ENCODE measurements at places on chromosomes 3 and 15.

- DNase-seq = no peak
These were observed 53.9 kb downstream of the CRTC3 start for GRCh38 chr15:90583471-90584252.

GRCh38 chr15:72856549-72857040, 73.0 kb upstream of the ADPGK start:
- no peak for DNase-seq

GRCh38 chr15:68992696-68993095, 21.8 kb upstream of the NOX5 start:
- DNase-seq = no peak

GRCh38 chr3:72380193-72380592, 468.1 kb downstream of the SHQ1 start:
- DNase-seq = no peak

DNA sequence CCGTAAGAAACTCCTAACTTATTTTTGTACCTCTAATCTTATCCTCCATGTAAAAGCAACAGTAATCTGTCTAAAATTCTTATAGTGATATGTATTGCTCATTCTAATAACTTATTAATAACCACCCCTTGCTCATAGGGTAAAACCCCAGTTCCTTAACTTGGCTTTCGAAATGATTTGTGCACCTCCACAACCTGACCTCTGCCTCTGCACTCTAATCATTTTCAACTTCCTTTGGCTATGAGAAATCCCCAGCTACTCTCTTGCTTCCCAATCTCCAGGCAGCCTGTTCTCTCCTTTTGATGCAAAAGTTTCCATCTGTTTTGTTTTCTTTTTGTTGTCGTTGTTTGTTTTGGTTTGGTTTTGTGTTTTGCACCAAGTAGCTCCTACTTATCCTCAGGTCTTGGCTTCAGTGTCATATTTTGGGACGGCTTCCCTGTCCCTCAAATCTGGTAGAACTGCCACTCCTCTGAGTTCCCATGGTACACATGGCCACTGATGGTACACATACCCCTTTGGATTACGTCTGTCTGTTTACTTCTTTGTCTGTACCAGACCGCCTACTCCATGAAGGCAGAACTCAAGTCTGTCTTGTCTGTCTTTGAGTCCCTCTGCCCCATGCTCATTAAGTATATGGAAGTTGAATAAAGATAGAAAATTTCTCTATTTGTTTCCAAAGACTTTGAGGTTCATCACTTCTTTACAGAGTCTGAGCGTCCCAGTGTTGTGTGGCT, 105.6 kb upstream of the TGFBR2 start:
- no peak for DNase-seq

- DNase-seq = no peak
These were observed 228.4 kb downstream of the TLE3 start for GRCh38 chr15:69869291-69869690.

- DNase-seq = no peak
These were observed 351.0 kb downstream of the FEZF2 start for GRCh38 chr3:62022312-62022711.

DNA sequence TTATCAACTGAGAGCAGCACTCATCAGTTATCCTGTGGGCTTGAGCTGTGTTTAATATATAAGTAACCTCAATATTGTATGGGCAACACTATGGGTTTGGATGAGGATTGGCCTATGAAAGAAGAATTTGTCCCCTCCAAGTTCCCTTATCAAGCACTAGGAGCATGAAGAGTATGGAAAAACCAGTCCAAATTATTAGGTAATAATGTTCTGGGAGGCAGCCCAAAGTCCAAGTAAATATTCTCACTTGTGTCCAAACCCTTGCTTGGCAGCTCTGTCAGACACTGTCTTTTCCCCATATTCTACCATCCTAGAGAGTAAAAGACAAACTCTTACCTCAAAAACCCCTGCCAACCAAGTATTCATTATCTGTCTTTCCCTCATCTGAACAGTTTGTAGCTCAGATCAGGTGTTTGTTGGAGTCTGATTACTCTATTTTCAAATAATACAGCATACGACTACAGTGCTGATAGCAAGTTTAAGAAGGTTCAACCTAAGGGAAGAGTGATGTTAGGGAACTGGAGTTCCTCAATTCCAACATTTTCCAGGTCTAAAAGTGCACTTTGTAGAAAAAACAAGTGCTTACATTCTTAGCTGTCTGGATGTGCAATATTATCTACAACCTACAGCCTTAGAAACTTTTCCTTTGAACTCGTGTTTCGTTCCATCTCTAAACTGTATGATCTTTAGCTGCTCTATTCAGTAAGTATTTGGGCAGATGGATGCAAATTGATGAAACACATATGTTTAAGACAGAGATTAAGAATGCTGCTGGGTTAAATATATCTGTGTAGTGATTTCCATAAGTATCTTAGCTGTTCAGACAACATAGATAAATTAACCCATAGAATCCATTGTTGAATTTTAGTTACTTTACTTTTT, 89.7 kb upstream of the PHLDB2 start:
- DNase-seq = no peak

DNA sequence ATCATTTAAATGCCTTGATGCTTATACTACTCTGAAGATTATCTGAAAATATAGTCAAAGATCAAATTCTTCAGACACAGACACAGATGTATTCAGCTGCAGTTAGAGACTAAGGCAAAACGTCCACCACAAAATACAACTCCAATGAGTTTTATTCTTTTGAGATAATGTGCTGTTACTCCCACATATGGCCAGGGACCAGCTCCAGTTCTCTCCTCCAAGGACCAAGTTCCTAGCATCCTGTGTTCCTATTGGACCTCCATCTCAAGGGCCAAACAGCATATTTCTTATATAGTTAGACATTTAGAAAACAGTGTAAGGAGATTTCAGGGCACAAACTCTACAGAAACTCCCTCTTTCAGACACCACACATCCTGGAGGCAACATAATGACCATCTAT, 27.1 kb downstream of the IP6K1 start:
- no peak for DNase-seq

DNA sequence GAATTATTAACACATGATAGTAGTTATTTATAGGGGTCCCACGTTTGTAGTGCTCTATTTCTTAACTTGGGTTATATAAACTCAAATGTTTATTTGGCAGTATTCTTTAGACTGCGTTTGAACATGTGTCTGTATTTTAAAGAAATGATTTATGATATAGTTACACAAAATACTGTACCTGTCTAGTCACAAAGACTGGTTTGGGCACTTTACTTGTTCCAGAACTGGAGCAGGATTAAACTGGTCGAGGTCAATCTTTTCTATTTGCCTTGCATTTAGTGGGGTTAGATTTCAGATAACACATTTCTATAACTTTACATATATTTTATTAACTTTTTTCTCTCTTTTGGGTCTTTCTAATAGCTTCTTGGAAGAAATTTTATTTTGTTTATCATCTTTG, 39.5 kb downstream of the HACD3 start:
- DNase-seq = no peak

GRCh38 chr3:42868841-42869240, 6.8 kb downstream of the CYP8B1 start:
- no peak for DNase-seq

DNA sequence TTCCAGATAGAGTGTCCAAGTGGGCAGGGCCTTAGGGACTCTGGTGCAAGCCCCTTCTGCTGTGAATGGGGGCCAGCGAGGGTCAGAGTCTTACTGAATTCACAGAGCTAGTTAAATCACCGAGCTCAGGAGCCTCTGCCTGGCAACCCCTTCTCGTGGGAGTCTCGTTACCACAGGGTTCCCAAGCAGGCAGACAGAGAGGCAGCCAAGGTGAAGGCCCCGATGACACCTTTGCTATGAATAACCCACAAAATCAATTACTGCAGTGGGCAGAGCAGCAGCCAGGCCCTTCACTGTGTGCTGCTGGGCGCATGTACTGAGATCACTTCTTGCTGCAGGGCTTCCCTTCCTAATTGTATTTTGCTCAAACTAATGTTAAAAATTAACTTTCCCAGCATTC, 56.9 kb downstream of the SPSB4 start:
- DNase-seq = no peak

DNA sequence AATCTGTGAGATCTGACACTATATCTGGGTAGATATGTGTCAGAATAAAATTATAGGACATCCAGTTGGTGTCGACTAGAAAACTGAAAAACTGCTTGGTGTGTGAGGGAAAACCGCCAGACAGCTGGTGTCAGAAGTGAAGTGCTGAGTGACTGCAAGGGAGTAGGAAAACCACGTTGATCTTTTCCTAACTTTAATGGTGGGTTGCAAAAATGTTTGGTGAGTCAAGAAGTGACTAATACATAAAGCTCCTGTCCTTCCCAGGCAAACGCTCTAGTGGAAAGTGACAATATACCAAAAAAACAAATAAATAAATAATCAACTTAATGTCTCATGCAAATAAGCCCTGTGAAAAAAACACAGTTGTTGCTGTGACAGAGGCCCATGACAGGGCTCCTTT, 7.3 kb upstream of the CD96 start:
- DNase-seq = no peak

- DNase-seq = no peak
These were observed 99.4 kb upstream of the LPP start for GRCh38 chr3:188054541-188054940.

DNA sequence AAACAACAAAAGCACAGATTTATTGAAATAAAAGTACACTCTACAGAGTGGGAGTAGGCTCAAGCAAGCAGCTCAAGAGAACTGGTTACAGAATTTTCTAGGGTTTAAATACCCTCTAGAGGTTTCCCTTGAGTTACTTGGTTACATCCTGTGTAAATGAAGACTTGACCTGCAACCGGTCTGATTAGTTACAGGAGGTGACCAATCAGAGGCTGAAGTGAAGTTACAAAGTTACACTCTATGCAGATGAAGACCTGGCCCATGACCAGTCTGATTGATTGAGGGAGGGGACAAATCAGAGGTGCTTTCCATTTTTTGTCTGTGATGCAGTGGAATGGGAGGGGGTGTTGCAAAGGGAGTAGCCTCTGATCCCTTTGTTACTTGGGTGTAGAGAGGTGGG, 723.4 kb downstream of the ZPLD1 start:
- DNase-seq = no peak

DNA sequence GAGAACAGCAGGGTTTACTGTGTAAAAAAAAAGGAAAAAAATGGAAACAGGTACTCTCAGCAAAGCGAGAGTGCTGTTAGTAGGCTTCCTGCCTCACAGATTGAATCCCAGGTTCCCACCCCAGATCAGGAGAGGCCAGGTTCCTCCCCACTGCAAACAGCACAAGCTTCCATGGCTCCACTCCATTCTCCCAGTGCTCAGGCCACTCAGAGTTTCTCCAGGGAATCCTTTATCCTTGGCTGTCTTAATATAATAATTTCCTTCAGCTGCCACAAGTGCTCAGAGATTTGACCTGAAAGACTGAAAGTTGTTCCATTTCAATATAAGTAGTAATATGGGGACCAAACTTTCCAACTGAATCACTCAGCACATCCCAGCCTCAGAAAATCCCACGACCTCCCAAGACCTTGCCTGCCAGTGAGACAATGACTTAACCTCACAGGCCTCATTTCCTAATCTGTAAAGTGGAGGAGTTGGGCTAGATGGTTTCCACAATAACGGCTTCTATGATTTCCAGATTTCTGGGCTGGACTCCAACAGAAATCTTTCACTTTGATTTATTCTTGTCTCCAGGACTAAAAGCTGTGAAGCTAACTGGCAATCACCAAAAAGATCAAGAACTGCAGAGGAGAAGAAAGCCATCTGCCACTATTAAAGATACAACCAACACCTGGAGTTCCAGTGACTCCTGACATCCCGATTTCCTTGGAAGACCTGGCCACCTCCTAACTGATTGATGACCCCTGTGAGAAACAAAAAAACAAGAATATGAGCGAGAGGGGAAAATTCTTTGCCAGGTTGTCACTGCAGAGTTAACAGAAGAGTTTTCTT, 289.5 kb downstream of the NEK10 start:
- no peak for DNase-seq

GRCh38 chr15:94131875-94132274, 99.5 kb upstream of the MCTP2 start:
- DNase-seq = no peak

DNA sequence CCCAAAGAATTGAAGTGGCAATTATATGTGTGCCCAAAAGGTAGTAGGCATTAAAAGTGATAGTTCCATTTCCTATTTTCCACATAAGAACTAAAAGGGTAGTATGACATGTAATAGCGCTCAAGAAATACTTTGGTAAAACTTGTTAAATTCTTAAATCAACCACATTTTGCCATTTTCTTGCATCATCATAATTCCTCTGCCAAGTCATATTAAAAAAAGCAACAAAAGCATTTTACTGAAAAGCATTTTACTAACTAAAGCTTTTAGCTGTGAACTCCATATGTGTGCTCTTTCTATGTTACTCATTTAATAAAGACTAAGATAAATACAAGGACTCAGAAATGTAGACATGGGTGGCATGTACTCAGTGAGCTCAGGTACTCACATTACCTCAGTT, 70.1 kb downstream of the GPR160 start:
- DNase-seq = no peak

DNA sequence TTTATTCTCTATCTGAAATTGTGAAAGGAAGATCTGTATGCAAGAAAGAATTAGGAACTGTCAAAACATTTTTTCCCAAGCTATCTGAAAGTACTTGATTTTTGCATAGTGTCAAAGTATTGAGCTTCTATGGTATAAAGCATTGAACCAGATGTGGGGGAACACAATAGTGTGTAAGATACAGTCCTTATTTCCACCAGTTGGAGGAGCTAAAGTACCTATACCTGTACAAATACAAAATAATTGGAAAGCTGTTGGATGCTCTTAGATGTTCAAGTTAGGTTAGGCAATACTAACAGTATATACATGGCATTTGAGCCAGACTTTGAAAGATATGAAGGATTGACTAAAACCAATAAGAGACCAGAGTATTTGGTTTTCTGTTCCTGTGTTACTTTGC, 148.4 kb downstream of the B3GALNT1 start:
- DNase-seq = no peak

- no peak for DNase-seq
These were observed 1204.6 kb downstream of the OTOL1 start for GRCh38 chr3:162701211-162701610.

- no peak for DNase-seq
These were observed 16.1 kb downstream of the POU1F1 start for GRCh38 chr3:87260270-87260669.

- no peak for DNase-seq
These were observed 103.6 kb upstream of the VEPH1 start for GRCh38 chr3:157606852-157607197.

DNA sequence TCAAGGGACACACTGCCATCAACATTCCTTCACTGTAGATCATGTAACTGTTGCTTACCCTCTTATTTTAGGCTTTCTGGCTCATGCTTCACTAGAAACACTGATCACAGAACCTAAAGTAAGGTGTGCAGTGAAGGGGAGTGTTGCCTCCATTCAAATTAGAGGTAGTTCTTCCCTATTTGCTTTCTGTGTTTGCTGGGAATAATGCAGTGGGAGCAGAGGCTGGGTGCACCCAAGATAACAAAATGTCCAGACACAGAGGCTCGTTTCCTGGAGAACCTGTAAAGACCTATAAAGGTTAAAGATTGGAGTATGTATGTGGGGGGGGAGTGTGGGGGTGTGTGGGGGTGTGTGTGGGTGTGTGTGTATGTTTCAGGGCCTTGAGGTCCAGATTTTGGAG, 2.1 kb upstream of the CLDN18 start:
- no peak for DNase-seq
